ENCODE measurements at places on chromosomes 3 and 15.

DNA sequence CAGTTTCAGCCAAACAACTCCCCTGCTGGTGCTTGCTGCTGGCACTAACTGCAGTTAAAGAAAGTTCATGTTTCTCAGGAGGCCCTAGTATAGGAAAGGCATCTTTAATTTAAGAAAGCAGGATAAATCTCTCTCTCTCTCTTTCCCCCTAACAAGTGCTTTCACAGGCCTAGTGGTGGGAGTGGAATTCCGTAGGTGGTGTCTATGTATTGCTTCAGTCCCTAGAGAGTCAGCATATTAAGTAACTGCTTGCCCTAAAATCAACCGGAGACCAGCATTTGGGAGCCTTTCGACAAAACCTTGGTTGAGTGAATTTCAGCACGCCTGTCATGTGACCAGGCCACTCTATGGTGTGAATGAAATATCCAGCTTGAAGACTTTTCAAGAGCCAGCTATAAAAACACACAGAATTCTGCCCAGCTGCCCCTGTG, 169.2 kb upstream of the TGFBR2 start:
- no peak for DNase-seq

- no peak for DNase-seq
Observed at GRCh38 chr3:5058471-5058951, 63.6 kb upstream of the ARL8B start.

- DNase-seq: no peak
Observed at GRCh38 chr3:135218782-135219181, 423.7 kb downstream of the EPHB1 start.

- DNase-seq: no peak
Observed at GRCh38 chr3:141302364-141303141, 65.8 kb upstream of the ZBTB38 start.

- DNase-seq: no peak
Observed at GRCh38 chr15:75178171-75178937, 23.3 kb upstream of the C15orf39 start.

DNA sequence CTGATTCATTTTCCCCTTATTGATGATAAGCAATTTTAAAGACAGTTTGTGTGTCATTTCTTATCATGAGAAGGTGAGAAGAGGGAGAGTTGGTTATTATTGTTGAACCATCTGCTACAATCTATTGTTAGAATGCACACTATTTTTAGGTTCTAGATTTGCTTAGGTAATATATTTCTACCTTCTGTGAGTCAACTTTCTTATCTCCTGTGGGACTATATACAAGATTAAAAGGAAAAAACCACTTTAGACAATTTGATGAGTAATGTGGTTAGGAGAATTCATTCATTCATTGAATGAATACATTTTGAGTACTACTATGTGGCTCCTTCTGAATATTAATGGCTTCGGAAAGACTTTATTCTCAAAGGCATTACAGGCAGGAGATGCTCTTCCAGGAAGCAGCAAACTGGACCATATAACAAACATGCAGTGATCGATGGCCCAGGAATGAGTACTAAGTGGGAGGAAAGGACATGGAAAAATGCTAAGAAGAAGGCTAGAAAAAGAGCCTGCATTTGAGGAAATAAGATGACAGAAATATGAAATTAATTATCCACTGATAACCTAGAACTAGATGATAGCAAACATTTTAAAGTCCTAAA, 22.4 kb downstream of the SPTSSB start:
- DNase-seq: no peak

GRCh38 chr3:186220365-186220764, 111.5 kb upstream of the ETV5 start:
- no peak for DNase-seq

- DNase-seq: no peak
Observed at GRCh38 chr3:104990758-104991157, 376.0 kb upstream of the ALCAM start.

GRCh38 chr3:178244733-178245709, 291.2 kb upstream of the KCNMB2 start:
- DNase-seq: peak; percentile 92

DNA sequence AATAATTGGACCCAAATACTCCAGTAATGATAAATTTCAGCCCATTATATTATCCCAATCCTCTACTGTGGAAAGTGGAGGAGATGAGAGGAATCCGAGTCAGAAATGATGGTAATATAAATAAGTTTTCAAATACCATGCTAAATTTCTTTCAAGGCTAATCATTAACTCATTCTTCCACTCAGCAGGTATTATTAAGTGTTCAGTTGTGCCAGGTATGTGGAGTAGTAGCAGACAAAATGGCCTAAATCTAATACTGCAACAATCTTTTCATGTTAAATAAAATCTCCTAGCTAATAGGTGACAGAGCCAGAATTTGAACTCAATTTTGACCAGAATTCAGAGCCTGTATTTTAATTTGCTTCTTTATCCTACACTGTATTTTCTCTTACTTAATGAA, 538.6 kb upstream of the ROBO2 start:
- DNase-seq: no peak

DNA sequence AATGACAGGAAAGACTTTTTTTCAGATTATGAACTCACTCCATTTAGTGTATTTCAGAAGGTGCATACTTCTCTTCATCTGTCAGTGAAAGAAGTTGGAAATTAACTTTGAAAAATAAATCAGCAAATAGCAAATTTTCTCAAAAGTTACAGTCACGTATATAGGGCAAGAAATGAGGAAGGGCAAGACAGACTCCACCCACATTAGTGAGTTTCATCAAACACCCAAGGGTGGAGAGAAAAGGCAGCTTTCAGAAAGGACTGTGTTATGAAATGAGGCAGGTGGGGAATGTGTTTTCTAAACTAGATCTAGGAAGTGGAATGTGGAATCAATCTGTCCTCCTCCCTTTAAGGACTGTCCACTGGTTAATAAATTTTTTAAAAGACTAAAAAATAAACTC, 2.9 kb downstream of the SLC22A13 start:
- no peak for DNase-seq

GRCh38 chr3:78978037-78978436, 789.8 kb downstream of the ROBO1 start:
- DNase-seq: no peak

- no peak for DNase-seq
Observed at GRCh38 chr3:143311096-143311495, 191.5 kb downstream of the CHST2 start.

DNA sequence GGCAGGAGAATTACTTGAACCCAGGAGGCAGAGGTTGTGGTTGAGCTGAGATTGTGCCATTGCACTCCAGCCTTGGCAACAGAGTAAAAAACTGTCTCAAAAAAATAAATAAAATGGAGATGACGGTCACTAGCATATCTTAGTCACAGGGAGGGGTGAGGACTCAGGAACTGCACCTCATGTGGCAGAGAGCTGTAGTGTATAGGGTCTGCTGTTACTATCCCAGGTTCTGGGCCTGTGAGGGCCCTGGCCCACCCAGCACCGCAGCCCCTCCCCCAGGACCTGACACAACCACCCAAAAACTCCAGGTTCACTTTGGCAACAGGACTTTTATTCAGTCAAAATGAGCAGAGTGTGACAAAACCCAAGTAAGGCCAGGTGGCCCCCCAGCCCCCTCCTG, 22.3 kb downstream of the RNU5B-1 start:
- no peak for DNase-seq

- peak; percentile 8 for DNase-seq
Observed at GRCh38 chr3:32354362-32354778, 37.3 kb upstream of the CMTM7 start.

DNA sequence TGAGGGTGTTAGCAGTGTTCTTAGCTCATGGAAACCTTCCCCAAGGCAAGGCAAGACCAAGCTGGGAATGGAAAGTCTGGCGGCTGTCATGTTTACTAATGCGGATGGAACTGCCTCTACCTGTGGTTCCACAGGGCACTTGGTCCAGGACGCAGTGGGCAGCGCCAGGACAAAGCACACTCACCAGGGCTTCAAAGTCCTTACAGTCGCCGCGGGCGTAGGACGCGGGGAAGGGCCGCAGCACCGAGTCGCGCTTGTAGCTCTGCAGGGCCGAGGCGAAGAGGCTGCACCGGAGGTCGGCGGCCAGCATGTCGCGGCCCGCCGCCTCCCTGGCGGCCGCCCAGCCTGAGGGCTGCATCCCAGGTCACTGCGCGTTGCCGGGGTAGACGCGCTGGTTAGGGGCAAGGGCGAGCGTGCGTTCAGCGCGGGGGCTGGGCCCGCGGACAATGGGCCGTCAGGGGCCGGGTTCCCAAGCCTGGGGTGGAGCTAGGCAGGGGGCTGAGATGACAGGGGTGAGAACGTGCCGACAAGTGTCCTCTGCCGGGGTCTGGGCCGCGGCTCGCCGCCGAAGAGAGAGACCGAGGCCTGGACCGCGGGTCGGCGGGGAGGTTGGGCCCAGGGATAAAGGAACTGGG, 497 bp downstream of the PARP16 start:
- DNase-seq: no peak

GRCh38 chr3:69294014-69294766, 91.7 kb downstream of the FRMD4B start:
- DNase-seq: no peak

DNA sequence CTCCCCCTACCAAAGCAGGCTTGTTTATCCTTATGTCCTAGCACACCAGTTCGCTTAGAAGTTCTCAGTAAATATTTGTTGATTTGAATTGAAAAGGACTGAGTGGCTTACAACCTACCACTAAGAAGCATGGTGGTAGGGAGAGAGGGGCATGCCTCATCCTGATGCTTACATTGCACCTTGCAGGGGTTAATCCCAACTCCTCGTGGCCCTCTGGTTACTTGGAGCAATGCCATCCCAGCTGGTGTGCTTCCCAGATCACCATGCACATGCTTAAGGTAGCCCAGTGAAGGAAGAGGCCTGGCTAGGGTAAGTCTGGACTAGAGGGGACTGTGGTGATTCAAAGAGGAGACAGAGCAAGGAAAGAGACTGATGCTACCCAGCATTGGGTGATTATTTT, 253.3 kb downstream of the CLSTN2 start:
- DNase-seq: no peak

- DNase-seq: no peak
Observed at GRCh38 chr3:88092270-88092669, 33.2 kb downstream of the ZNF654 start.

DNA sequence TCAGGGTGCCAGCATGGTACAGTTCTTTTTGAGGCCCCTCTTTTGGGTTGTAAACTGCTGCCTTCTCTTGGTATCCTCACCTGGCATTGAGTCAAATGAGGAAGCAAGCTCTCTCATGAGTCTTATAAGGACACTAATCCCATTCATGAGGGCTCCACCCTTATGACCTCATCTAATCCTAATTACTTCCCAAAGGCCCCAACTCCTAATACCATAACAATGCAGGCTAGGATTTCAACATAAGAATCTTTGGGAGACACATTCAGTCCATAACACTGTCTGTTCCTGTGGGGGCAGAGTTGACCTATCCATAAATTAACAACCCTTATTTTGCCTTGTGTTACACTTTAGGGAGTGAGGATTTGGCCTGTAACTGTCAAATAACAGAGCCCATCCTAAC, 278.3 kb downstream of the LRTM1 start:
- DNase-seq: no peak

DNA sequence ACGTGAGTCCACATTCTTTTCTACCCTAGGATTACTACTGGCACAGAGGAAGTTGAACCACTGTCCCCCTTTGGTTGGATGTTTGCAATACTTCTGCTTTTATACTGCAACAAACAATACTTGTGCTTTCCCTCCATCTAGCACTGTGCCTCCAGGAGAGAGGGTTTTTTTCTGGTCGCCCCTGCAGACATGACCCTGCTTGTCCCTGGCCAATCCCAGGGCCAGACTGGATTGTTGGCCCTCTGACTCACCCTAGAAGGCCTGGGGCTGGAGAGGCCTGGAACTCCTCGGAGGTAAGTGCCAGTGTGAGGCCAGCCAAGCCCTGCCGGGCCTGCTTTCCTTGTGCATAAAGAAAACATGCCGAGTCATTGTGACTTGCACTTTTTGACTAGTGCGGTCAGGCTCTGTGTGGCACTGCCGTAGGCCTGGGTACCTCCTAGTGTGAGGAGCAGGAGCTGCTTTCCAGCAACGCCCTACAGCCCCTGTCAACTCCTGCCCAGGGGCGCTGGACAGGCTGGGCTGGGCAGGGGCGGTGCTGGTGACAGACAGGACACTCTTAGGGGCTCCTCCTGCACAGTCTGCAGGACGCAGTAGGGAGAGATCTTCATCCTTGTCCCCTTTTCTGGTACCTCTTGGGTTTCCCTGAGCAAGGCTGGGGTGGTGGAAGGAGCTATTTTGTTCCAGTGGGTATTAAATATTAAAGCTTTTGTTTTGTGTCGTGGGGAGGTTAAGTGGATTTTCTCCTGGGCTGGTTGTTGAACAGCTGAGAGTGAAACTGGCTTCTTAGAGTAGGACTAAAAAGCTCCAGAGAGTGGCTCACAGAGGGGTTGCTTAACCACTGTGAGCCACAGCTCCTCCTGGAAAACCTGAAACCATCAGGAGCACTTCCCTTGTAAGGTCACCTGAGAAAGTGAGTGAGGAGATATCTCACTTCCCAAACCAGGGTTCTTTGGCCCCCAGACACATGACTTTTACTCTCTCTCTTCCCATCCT, 14.4 kb upstream of the TKT start:
- DNase-seq: peak; percentile 78

DNA sequence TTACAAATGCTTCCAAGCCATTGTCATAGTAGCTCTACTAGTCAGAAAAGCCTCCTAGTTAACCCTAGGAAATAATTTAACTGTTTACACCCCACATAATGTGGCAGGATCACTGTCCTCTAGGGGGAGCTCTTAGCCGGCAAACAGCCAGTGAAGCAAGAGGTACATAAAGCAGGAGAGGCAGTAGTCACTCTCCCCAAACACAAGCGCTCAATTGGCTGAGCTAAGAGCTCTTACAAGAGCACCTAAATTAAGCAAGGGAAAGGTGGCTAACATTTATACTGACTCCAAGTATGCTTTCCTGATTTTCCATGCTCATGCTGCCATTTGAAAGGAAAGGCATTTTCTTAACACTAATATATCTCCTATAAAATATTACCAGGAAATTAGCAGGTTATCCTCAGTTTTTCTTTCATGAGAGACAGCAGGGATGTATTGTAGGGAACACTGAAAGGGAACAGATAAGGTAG, 37.6 kb downstream of the NCEH1 start:
- DNase-seq: peak; percentile 42

- DNase-seq: no peak
Observed at GRCh38 chr3:53257465-53257864, 1.6 kb upstream of the TKT start.

- DNase-seq: no peak
Observed at GRCh38 chr3:183156266-183156665, 6.3 kb downstream of the LAMP3 start.

DNA sequence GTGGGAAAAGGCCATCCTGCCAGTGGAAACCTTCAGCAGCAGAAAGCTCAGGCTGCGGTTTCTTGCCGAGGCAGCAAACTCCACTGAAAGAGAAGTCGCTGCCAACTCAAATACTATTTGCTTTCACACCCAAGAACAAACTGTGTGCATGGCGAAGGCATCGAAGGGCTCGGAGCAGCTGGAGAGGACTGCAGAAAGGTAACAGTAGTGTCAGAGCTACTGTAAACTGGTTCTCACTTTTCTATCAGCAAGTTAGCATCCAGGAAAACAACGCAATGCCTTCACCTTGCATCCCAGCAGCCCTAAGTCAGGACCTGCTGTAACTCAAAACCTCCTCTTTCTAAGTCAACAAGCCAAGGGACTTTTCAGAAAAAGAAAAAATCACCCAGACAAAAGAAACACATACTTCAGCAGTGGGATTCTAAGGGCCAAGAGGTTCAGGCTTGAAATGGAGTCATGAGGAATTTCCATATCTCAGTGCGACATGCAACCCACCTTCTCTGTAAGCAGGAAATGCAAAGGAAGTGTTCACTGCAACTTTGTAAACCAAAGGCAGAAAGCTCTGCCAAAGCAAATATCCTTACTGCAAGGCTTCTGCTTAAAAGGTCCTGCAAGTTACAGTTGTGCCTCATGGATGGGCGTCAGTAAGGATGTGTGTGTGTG, 193.5 kb downstream of the FOXP1 start:
- peak; percentile 61 for DNase-seq
